Activated naive CD8-positive, alpha-beta T cell treated with anti-CD3 and anti-CD28 coated beads, Interleukin-2, amount 50 U/mL, for 16 hours (primary cell): ENCODE measurements at places on chromosomes 5 and 9.

- DNase-seq, result peak; percentile 52
Measured at GRCh38 chr5:179820483-179821297, at the start of gene SQSTM1. SQSTM1 (plus strand) TSS chr5:179820905; CDS start chr5:179820937, 32 bp downstream.

DNA sequence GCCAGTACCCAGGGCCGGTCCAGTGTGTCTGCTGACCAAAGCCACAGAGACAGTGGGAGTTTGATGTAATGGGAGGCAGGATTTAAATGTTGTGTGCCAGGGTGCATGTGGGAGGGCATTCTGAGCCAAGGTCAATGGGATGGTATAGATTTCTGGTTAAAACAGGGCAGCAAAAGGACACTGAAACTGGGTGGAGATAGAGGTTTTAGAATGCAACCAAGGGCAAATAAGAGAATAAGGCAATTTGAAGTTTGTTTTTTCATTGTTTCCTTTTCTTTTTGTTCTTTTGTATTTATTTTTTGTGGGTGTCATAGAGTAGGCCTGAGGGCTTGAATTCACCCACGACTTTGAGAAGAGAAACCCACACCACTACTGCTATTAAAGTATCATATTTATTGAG lies 65.5 kb upstream of the CLINT1 start:
- no peak for DNase-seq

- no peak for DNase-seq
Measured at GRCh38 chr5:139950436-139950835, 92.7 kb downstream of the NRG2 start.

GRCh38 chr5:178398901-178399700 lies 166.5 kb upstream of the PHYKPL start:
- no peak for DNase-seq

- DNase-seq, result no peak
Measured at GRCh38 chr5:63916786-63917185, 45.5 kb downstream of the HTR1A start.

GRCh38 chr5:138661991-138662434 lies 86.8 kb upstream of the HSPA9 start:
- DNase-seq, result no peak

- no peak for DNase-seq
Measured at GRCh38 chr5:147895864-147896263, 10.5 kb downstream of the C5orf46 start.

DNA sequence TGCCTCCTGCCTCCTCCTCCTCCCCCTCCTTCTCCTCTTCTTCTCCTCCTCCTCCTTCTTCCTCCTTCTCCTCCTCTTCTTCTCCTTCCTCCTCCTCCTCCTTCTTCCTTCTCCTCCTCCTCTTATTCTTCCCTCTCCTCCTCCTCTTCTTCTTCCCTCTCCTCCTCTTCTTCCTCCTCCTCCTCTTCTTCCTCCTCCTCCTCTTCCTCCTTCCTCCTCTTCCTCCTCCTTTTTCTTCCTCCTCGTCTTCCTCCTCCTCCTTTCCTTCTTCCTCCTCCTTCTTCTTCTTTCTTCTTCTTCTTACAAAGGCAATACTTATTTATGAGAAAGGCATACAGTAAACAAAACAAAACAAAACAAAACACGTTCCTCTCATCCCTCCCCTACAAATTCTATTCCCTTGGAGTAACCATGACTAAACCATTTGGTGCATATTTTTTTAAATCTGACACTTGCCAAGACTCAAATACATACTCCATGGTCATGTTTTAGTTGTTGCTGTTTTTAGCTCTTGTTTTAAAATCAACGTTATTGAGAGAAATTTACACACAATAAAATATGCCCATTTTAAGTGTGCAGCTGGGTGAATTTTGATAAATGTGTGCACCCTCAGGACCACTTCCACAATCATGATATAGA lies 135.6 kb downstream of the FOXD1 start:
- no peak for DNase-seq
